ENCODE measurements at places on chromosomes 16 and 17.

DNA sequence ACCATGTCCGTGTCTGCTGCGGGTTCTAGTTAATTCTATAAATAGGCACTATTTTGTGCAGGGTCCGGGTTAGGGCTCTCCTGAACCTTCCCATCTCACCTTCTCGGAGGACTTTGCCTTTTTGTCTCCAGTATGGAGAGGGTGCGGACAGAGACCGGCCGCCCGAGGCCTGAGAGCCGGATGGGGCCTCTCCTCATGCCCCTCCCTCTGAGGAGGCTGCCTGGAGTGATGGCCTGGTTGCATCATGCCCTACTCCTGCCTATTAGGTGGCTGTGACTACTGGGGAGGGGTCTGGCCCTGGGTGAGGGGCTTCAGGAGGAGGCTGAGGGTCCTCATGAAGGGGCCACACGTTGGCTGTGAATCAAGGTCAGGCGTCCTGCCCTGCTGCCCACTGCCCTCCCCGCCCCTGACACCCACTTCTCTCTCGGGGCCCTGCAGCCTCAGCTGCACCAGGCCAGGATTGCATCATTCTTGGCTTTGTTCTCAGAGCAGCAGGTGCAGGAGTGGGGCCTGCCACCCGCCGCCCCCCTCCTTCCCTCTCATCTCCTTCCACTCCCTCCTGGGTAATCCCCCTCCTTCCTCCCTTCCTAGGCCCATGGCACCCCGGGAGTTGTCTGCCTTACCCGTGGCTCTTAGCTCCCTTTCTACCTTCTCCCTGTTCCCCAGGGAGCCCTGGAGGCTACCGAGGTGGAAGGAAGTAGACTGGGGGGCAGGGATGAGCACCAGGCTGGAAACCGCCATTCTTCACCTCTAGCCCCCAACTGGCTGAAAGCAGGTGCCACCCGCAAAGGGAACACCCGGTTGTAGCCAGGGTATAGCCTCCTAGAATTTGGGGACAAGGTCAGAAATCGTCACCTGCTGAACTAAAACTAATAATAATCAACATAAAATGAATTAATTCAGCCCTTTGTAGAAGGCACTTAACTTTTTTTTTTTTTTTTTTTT, 12.7 kb upstream of the ARHGAP23 start:
- DNase-seq = no peak

DNA sequence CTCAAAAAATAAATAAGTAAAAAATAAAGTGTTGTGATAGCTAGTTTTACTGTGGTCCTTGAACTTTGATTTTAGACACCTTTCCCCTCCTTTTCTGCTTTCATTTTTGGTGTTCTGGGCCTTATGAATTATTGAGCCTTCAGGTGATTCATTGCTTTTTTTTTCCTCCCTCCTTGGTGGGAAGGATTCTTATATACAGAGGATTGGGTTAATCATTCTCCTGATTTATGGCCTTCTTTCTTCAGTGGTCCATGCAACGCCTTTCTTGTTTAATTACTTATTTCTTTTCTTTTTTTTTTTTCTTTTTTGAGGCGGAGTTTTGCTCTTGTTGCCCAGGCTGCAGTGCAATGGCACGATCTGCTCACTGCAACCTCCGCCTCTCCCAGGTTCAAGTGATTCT, 8.0 kb upstream of the MYL4 start:
- no peak for DNase-seq

DNA sequence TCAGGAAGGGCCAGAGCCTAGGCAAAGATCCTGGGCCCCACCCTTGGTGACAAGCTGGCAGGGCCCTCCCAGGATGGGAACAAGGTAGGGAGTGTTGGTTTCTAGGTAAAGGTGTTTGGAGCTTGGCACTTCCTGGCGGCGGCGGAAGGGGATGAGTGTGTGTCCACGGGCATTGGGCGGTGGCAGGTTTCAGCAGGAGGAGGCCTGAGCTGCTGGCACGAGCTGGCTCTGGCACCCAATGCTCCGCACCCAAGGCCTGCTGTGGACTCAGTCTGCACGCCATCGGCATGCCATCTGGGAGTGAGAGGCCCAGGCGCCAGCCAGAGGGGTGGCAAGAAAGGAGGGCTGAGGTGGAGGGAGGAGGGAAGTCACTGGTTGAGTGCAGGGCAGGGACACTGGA, 46.9 kb upstream of the TAC4 start:
- DNase-seq = no peak

- no peak for DNase-seq
These were observed 137.9 kb downstream of the GSG1L start for GRCh38 chr16:27925612-27926011.

DNA sequence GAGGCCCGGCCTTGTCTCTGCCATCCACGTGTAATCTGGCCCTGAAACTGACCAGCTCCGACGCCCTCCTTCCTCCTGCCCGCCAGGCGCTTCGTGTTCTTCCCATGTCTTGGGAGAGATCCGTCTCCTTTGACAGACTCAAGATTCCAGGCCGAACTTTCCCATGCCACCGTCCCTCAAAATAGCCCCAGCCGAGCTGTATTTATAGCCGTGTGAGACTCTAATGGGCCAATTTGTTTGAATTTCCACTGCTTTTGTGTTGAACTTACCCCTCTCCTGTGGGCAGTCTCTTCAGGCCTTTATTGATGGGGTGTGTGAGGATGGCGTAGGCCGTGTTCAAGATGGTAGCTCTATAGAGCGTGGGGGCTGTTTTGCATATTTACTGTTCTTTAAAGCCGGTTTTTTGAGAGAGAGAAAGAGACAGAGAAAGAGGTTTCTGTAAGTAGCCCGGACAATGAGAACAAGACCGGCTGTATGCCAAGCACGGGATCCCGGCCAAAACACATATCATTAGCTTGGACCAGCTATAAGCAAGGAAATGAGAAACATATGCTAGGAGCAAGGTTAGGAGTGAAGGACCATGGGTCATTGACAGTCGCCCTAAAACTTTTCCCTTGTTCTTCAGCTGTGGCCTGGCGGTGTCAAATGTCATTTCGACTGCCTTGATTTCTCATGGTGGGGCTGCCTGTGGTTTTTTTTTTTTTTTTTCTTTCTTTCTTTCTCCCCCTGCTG, 124.5 kb upstream of the ZFHX3 start:
- DNase-seq = no peak

- no peak for DNase-seq
These were observed 27.3 kb downstream of the KDM8 start for GRCh38 chr16:27230562-27231001.

DNA sequence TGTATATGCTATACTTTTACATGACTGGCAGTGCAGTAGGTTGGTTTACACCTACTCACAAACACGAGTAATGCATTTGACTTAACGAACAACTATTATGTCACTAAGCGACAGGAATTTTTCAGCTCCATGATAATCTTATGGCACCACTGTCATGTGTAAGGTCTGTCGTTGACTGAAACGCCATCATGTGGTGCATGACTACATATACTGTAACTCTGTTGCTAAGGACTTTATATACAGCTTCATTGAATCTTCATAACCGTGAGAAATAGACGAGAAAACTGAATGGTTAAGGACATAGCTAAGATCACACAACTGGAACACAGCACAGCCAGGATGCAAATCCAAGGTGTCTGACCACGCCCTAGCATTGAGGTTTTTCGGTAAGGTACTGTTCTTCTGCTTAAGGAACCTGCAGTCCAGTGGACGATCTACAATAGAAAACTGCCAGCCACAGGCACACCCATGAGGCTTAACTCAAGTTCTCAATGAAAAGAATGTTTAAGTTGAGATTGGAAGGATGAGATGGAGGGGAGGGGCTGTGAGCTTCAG, 3.3 kb downstream of the CFAP20 start:
- DNase-seq = no peak

- no peak for DNase-seq
These were observed 16.1 kb downstream of the CCR7 start for GRCh38 chr17:40548982-40549685.

GRCh38 chr16:49108611-49109010, 173.0 kb downstream of the CBLN1 start:
- DNase-seq = no peak

- no peak for DNase-seq
These were observed 5.9 kb downstream of the AXIN1 start for GRCh38 chr16:346587-346986.

DNA sequence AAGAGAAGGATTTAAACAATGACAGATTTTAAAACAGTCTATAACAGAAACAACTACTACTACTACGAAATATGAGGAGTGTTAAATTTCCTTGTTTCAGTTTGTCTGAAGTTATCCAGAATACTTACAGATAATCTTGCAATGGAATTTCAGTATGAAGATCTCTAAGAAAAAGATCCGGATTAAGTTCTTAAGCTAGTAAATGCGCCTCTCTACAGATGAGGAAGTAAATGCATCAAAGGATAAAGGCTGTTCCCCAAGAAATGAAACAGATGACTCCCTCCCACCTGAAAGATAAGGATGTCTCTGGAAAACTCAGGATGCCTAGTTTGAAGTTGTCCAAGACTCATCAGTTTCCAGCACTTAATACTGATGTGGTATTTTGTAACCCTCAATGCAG, 105.1 kb downstream of the PARN start:
- no peak for DNase-seq

DNA sequence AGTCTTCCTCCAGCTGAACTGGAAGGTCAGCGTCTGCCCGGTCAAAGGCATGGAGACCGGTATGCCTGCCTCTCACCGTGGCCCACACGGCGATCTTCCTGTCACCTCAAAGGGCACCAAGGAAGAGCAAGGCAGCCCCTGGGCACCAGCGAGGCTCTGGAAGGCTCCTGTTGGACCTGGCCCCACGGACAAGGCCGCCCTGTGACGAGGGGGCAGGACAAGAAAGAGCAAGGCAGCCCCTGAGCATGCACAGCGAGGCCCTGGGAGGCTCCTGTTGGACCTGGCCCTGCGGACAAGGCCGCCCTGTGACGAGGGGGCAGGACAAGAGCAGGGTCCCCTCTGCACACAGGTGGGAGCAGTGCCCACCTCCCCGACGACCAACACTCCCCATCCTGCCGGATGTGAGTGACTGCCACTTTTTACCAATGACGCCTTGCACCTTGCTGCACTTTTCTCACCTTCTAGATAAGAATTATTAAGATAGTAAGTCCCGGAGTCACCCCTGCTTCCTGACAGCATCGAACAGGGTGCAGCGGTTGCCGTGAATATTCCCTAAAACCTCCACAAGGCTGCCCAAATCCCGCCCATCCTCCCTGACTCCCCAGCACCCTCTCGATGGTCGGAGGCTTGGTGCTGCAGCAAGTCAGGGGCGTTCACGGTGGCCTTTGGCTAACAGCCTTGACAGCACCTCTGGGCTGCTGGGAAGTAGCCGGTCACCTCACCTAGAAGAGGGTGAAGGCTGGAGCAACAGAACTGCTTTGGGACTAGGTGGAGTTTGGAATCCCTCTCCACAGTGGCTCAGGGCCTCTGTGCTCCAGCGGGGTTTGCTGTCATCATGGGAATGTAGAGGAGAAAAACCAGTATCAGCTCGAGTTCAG, 5.6 kb upstream of the WDR45B start:
- DNase-seq = no peak

- DNase-seq = no peak
These were observed 11.5 kb downstream of the PDP2 start for GRCh38 chr16:66891797-66892196.

DNA sequence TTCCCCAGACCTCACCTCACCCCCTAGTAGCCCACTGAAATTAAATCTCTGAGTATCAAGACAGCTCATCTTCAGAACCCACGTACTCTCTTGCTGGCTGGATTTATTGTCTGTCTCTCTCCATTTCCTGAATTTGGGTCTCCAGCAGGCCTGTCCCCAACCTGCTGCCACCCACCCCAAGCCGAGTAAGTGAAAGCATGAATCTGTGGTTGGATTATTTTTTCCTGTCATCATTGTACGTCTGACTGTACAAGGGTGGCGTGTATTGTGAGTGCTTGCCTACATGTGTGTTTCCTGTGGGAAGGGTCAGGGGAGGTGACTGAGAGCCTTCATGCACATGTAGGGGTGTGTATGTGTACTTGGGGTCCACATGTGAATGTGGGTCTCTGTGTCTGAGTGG, 5.4 kb downstream of the TNP2 start:
- no peak for DNase-seq

GRCh38 chr17:46742565-46743270, 75.8 kb downstream of the WNT3 start:
- DNase-seq = no peak

DNA sequence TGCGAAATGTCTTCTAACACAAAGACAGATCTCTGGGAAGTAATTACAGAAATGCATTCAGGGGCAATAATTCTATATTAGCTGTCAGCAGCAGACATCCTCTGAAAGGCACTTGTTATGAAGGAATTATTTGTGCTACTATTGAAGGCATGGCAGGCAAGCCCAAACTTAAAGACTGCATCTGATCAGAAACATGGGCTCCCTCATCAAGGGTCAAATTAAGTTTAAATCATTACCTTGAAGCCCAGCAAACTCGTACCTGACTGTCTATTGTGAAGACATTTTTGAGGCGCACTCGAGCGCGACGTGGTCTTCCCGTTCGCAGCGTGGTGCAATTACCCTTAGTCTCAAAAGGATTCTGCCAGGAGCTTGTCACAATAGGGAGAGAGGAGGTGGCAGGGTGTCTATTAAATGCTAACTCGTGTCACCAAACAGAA, 110.6 kb downstream of the ZNF423 start:
- DNase-seq = no peak

DNA sequence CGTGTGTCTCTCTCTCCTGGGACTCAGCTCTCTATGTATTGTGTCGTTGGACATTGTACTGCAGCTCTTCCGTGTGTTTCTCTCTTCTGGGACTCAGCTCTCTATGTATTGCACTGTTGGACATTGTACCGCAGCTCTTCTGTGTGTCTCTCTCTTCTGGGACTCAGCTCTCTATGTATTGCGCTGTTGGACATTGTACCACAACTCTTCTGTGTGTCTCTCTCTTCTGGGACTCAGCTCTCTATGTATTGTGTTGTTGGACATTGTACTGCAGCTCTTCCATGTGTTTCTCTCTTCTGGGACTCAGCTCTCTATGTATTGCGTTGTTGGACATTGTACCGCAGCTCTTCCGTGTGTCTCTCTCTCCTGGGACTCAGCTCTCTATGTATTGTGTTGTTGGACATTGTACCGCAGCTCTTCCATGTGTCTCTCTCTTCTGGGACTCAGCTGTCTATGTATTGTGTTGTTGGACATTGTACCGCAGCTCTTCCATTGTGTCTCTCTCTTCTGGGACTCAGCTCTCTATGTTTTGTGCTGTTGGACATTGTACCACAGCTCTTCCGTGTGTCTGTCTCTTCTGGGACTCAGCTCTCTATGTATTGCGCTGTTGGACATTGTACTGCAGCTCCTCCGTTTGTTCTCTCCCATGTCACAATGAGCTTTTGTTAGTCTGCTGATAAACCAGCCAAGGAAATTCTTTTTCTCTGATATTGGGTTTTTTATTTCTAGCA, 84.8 kb downstream of the RPTOR start:
- DNase-seq = no peak

- no peak for DNase-seq
These were observed 35.8 kb downstream of the AKAP1 start for GRCh38 chr17:57120814-57121213.

DNA sequence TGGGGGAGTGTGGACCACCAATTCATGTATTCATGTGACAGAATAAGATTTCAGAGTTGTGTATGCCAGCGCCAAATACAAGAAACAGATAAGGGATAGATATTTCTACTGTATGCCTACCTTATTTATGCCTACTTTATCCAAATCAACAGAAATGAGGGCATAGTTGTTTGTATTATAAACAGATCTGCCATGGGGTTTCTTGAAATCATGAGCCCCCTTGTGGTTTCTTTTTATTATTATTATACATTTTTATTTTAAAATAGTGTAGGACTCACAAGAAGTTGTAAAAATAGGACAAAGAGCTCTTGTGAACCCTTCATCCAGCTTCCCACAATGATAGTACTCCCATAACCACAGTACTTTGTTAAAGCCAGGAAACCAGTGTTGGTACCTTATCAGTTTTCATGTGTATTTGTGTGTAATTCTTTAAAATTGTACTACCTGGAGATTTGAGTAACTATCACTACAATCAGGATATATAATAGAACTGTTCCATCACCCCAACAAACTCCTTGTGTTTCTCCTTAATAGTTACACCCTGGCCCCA, 229.4 kb downstream of the CCDC182 start:
- no peak for DNase-seq
